NCI-H345 (cell line): ENCODE measurements at places on chromosomes 7 and 10.

DNA sequence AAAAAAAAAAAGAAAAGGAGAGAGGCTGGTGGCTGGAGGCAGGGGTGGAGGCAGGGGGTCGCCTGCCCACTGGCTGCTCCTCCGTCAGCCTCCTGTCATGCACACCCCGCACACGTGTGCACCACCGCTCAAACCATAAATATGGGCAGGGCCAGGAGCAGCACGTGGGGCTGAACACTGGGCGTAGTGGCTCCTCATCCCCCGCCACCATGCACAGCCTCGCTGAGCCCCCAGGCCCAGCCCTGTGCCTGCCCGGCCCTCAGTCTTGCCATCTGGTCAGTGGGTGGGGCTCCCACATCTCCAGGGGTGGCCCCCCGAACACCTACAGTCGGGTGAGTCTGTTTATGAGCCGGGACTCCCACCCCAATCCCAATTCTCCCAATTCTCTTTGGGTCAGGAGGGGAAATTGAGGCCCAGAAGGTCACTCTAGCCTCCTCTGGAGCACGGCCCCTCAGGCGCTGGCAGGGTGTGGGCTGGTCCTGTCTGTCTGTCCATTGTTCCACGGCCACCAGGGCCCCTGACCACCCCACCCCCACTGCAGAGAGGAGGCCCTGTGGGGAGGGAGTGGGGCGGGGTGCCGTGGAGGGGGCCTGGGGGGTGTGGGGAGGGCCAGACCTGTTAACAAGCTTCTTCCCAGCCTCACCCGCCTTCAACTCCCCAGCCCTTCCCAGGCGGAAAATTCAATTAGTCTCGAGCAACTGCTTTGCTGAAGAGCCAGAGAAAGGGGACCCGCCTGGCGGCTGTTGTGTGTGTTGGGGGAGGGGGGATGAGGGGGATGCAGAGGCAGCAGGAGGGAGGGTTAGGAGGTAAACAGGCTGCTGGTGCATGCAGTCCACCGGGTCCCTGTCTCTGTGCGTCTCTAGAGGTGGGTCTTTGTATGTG, 19.5 kb upstream of the GRIFIN start:
- no peak for DNase-seq

DNA sequence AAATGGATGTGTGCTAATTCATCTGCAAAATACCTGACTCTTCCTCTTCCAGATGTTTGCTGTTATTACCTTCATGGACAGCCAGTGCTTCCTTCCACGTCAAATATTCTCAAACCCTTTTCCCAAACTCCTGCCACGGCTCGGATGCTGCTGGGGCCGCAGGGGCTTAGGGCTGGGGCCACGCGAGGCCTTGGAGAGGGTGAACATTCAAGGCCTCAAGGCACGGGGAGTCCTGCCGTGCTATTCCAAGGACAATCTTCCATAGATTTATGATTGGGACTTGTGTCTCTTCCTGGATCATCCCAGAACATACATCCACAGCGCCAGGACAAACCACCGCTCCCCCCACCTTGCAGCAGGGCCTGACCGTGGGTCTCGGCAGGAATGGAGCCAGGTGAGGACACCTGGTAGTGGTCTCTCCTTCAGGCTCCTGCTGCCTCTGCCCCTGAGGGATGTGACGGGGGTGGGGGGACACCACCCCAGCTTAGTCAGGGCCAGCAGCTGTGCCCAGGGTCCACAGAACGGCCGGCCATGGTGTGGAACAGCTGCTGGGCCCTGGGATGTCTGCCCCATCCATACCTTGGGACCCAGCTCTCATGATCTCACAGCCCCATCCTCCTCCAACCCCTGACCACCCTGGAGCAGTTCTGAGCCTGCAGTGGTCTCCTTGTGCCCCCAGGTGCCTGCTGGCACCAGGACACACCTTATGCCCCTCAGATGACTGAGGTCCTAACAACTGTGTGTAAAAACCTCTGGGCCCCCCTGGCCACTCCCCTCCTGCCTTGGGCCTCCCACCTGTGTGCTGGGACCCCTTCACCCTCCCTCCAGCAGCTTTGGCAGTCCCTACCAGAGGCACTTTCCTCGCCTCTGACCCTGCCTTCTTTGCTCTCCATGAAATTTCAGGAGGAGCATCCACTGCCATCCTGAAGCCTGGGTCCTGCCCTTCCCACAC, 16.7 kb downstream of the VIPR2 start:
- DNase-seq: no peak

GRCh38 chr7:26856176-26856985, 8.0 kb downstream of the SKAP2 start:
- DNase-seq: no peak

DNA sequence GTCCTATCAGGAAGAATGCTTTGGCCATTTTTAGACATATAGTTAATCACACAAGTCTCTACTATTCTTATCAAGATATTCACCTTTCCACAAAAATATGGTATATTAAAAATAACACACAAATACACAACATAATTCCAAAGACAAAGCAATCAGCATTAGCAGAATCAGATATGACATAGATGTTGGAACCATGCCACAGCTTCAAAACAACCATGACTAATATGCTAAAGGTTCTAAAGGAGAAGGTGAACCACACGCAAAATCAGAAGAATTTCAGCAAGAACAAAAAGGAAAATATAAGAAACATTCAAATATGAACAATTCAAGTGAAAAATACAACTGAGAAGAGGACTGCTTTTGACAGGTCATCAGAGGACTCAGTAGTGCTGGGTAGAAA, 670.2 kb upstream of the SORCS1 start:
- no peak for DNase-seq

- DNase-seq: no peak
Measured at GRCh38 chr10:24383681-24384106, 174.8 kb downstream of the KIAA1217 start.
